ENCODE measurements at places on chromosomes 2 and 18. TPM values are rescaled to one million over a fixed set of nuclear protein-coding genes. Genes with fewer than 3 reads are reported as not detected.

The NYAP2 gene
- total RNA-seq: not detected

The LCT gene
- total RNA-seq: not detected

The CABYR gene
- total RNA-seq: not detected

The PAIP2B gene
- 64.9 TPM for total RNA-seq

The GATA6 gene
- 56.3 TPM for total RNA-seq

The SNX17 gene
- 57.6 TPM for total RNA-seq

DNA sequence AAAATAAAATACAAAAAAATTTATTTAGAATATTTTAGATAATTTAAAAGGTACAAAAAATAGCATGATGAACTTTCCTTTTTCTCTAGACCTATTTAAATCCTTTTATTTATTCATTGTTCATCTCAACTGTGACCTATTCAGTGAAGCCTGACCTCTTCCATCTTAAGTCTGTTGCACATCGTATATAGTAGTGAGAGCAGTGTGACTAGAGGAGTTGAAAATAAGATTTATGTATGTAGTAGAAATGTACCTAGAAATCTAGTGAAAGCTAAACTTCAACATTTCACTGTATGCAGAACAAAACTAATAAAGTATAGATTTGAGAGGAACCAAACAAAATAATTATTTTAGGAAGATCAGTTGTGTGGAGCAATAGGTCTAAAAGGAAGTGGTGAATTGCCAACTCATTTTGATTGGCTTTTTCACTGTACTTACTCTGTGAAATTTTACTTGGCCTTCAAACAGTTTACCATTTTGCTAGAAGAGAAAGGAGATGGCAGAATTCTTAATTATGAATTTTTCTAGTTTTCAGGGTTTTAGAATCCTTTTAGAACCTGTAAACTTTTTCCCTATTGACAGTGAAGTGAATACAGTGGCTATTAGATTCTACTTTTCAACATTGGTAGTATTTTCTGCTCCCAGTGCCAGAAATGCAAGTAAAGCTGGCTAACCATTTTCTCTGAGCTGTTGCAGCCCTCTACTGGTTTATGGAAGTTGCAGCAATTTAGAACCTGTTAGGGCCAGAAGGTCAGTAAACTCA, 11.0 kb downstream of the ANKRD12 start:
- no peak for DNase-seq

- DNase-seq: no peak
These were observed 39.1 kb upstream of the TWIST2 start for GRCh38 chr2:238808761-238809160.

DNA sequence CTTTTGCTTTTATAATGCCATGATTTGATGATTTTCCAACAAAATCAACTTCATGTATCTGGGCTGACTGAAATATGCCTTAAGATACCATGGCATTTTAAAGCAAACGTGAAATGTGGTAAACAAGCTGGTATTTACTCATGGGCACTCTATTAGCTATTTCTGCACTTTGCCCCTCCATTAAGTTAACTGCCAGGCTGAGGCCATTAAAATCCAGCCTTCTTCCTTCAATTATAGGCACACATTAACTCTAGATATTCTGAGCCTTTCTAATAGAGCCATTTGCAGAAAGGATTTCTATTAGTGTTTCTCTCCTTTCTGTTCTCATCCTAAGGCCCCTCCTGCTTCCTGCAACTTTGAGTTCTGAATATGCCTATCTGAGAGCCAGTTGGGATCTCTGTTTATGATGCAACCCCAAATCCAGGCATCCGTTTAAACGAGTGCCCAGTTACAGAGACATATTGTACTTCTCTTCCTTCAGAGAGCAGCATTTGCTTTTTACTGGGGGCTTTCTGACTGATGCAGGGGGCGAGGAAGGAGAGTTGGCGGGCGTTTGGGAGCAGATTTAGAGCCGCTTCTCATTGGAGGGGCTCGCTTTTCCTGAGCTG, 1.6 kb upstream of the KCNJ3 start:
- no peak for DNase-seq

- DNase-seq: no peak
These were observed 255.7 kb downstream of the DSEL start for GRCh38 chr18:67260841-67261240.

GRCh38 chr2:64251497-64252250, 107.5 kb upstream of the PELI1 start:
- no peak for DNase-seq

- DNase-seq: no peak
These were observed 161.3 kb downstream of the SETBP1 start for GRCh38 chr18:44841752-44842587.

- DNase-seq: no peak
These were observed 142.7 kb downstream of the DYSF start for GRCh38 chr2:71596011-71596410.

- no peak for DNase-seq
These were observed 278.9 kb downstream of the TSN start for GRCh38 chr2:122034344-122034743.

- no peak for DNase-seq
These were observed 3.1 kb downstream of the ARL4C start for GRCh38 chr2:234493796-234494195.

- DNase-seq: no peak
These were observed 506.9 kb downstream of the BCL11A start for GRCh38 chr2:60046529-60046928.

DNA sequence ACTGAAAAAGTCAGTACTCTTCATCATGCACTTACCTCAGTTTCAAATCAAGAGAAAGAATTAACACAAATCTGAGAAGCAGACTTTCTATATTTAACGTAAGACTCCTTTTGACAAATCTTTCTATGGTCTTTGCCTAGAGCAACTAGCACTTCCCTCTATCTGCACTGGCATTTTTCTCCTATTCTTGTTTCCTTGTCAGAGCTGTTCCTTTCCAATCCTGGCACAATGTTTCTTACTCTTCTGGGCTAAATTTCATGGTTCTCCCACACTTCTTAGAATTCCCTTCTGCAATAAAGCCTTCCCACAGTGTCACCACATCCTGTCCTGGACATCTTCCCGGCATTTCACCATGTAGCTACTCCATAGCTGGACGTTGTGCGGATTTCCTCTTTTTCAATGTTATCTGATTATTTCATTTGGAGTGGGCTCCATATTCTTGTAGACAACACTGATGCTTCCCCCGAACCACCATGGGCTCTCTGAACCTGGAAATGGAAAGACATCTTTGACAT, 144.7 kb upstream of the CTNNA2 start:
- no peak for DNase-seq

- DNase-seq: no peak
These were observed 165.3 kb upstream of the STK17B start for GRCh38 chr2:196336715-196337114.

DNA sequence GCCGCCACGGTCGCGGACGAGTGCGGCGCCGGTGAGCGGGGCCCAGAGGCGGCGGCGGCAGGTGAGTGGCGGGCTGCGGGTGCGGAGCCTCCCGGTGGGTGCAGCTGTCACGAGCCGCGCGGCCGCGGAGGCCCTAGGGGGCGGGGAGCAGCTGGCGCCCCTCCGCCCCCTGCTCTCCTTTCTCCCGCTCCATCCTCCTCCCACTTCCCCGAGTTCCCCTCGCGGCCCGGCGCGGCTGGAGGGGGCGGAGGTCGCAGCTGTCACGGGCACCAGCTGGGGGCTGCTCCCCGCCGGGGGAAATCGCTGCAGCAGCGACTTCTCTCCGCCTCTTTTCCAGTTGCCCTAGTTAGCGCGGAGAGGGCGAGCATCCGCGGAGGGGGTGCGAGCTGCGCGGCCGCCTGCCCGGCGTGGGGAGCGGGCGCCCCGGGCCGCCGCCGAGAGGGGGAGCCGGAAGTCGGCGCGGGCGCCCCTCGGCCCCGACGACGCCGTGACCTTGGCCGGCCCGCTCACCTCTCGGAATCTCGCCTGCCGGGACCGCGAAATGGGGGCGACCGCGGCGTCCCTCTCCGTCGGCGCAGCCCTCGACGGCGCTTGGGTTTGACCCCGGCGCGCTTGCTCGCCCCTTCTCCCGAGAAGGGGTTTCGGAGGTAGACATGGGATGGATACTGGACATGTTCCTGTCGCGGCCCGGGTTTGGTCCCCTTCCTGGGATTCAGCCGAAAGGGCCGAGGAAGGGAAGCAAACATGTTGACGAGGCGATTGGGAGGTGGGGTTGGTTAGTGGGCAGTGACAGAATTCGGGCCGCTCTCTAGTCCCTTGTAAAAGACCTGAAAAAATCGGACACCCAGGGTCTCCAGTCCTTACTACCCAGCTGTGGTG, 727 bp downstream of the NCOA1 start:
- peak; percentile 84 for DNase-seq

GRCh38 chr18:78821396-78821795, 158.2 kb upstream of the SALL3 start:
- no peak for DNase-seq

DNA sequence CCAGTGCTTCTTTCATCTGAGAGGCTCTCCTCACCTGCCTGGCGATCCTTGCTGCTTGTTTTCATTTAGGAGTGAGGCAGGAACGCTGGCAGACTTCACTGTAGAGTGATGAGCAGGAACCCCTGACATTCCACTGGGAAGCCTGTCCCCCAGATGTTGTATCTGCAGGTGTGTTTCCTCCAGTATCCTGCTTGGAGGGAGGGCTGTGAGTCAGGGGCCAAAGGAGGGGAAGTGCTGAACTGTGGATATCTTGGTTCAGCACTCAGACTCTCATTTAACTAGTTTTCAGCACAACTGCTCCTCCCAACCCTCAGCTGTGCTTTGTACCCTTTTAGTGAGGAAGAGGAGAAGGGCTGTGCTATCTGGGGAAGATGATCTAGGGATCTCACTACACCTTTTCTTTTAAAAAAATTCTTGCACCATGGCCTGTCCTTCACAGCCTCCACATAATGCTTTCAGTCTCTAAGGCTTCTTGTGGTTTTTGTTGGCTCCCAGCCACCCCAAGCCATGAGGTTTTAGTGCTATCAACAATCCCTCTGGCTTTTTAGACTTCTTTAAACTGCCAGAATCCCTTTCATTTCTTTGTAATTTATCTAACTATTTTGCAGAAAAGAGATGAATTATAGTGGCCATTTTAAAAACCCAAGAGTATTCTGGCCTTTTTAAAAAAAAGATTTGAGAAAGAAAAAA, 11.2 kb downstream of the ANKAR start:
- no peak for DNase-seq

- DNase-seq: no peak
These were observed 77.1 kb upstream of the GALNT5 start for GRCh38 chr2:157180359-157180758.

- DNase-seq: peak; percentile 76
These were observed 138.6 kb downstream of the LOXHD1 start for GRCh38 chr18:46518438-46518837.

DNA sequence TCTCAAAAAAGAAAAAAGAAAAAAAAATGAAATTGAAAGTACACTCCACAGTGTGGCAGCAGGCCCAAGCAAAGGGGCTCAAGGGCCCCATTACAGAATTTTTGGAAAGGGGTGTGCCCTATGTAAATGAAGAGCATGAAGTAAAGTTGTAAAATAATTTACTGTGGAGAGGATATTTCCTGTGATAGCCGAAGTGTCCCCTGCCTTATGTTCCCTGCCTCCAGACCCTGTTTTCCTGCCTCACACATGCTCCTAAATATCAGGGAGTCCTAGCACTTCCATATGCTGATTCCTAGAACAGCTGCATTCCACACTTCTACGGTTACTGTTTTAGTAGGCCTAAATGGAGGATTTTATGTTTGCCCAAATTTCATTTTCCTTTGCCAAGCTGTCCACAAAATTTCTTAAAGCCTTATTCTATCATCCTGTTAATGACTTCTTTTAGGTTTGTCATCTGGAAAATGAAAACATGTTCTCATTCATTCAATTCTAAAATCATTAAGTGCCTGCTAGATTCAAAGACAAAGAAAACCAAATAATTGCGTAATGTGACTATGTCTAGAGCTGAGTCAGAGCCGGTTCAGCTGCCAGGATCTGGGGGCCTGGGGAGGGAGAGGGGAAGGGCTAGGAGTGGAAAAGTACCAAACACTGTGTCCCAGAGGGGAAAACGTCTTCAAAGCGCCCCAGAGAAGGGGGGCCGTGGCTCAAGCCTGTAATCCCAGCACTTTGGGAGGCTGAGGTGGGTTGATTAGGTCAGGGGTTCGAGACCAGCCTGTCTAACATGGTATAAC, 25.9 kb upstream of the IMPA2 start:
- peak; percentile 72 for DNase-seq

DNA sequence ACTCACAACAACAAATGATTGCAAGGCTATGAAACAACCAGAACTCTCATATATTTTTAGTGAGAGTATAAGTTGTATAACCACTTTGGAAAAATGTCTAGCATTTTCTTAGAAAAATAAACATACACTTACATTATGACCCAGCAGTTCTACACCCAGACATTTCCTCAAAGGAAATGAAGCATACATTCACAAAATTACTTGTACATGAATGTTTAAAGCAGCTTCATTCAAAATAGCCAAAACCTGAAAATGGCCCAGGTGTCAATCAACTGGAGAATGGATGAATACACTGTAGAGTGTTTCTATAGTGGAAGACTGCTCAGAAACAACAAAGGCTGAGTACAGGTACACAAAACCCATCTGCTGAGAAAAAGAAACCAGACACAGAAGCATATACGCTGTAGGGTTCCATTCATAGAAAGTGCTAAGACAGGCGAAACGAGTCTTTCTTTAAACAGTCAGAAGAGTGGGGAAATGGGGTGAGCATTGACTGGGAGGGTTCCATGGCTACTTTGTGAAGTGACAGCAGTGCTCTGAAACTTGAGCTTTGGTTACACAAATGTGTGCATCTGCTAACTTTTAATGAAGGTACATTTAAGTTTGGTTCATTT, 799.0 kb downstream of the DCDC2C start:
- no peak for DNase-seq

GRCh38 chr2:164504253-164504652, 117.0 kb downstream of the GRB14 start:
- DNase-seq: no peak

DNA sequence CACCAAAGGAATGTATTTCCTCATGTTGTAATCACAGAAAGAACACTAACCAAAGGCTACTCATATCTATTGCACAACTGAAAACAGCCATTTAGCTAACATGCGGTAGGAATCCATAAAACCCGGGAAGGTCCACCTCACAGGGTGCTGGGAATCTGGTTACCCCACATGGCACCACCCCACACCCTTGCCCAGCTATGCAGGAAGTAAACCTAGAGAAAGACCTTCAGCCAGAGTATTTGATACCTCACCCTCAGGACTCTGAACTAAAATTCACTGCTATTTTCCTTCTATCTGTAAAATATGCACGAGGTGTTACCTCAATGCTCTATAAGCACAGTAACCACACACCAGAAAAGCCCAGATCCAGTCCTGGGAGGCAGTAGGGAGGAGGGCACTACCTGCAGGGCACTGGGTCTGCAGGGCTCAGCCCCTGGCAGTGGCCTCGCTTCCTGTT, 45.8 kb downstream of the PTPN2 start:
- no peak for DNase-seq

DNA sequence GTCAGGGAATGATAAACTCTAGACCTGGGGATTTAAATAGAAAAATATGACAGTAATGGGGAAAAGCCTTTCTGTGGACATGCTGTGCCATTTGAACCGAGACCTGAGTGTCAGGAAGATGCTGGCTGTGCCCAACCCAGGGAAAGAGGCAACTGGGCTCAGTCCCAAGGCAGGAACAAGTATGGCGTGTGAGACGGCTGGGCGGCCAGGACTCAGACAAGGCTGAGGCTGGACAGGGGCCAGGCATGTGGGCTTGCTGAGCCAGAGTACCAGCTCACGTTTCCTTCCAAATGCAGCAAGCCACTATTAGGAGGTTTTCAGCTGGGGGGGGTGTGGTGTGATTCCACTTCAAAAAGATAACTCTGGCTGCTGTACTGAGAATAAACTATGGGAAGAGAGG, 92.4 kb downstream of the INPP5D start:
- DNase-seq: peak; percentile 87

All from Right ventricle myocardium inferior (tissue), 1 donor.